ENCODE measurements at places on chromosomes 7 and 10.

DNA sequence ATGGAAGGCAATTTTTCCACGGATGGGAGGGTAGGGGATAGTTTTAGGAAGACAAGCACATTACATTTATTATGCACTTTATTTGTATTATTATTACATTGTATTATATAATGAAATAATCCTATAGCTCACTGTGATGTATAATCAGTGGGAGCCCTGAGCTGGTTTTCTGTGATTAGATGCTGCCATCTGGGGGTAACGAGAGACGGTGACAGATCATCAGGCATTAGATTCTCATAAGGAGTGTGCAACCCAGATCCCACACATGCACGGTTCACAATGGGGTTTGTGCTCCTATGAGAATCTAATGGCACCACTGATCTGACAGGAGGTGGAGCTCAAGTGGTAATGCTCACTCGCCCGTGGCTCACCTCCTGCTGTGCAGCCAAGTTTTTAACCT lies 103.9 kb upstream of the STK17A start:
- no peak for DNase-seq

GRCh38 chr10:116669832-116670644 lies 49.3 kb downstream of the PNLIPRP2 start:
- DNase-seq = no peak

DNA sequence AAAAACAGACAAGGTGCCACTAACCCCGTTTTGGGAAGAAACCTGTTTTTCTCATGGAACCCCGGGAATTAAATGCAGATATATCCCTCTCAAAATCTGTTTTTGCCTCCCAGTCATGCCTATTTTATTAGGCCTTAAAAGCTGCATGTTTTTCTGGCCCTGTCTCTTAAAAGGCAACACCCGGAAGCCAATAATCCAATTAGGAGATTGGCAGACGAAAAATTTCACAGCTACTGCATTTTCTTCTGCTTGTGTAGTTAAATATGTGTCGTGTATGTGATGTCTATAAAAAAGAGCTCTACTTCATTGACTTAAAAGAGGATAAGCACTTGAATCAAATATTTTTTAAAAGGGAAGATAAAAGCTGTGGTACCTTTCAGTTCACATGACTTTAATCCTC lies 31.9 kb upstream of the OPTN start:
- DNase-seq = no peak

DNA sequence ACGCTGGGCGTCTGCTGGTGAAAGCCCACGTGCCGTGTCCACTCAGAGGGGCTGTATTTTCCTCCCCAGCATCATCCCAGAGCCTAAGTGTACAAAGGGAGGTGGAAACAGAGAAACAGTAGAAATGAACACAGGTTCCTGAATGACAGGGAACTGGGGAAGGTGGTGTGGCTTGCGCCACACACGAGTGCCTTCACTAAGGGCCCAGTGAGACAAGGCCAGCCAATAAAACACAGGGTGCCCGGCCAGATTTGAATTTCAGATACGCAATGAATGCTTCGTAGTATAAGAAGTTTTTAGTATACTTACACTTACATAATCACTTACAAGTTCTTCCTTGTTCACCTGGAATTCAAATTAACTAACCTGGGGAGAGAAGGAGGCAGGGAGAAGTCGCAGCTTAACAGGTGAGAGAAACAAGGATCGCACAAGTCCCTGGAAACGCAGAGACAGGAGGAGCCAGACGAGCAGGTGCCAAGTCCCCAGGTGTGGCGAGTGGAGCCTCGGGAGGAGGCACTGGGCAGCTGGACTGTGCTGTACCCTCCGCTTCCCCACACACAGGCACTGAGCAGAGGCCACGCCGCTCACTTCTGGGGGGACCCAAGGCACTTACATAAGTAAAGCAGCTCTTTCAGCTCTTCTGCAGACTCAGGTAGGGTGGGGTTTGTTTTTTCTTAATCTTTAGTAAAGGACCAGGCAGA lies 105.2 kb upstream of the MGMT start:
- DNase-seq = no peak

GRCh38 chr7:128945668-128946366 lies 8.1 kb downstream of the IRF5 start:
- DNase-seq = no peak

- no peak for DNase-seq
Measured at GRCh38 chr10:88236121-88236743, 346.9 kb downstream of the RNLS start.

DNA sequence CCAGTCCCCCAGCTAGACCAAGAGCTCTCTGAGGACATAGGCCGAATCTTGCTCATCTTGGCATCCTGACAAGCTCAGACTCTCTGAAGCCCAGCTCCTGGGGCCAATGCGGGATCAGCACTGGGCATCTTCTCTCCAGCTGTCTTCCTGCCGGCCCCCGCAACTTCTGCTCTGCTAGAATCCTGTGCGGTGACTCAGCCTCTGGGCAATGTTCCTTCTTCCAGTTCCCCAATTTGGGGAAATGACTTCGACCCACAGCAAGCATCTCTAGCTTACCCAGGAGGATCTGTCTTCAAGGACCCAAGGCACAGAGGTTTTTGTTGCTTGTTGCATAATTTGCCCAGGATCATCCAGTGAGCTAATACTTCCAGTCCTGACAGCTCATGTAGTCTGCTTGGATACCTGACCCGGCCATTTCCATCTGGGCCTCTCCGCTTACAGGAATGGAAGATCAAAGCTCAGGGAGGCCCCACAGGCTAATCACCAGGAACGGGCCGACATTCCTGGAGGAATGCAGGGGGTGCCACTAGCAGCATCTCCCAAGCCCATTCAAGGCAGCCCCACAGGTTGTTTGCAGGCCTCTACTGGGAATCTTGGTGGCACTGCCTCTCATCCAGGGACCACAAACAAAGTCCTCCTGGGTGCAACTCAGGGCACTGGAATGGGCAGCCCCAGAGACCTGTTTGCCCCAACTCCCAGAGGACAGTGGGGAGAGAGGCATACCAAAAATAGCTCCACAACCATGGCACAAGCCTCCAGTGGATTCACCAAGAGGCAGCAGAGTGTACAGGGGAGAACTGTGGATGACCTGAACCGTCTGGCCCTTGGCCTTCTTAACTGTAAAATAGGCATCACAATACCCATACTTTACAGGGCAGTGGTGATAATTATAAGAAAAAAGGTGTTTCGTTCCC lies 151.9 kb downstream of the NEURL1 start:
- no peak for DNase-seq
